ENCODE measurements at places on chromosomes 6 and 20. TPM values are rescaled to one million over a fixed set of nuclear protein-coding genes. Genes with fewer than 3 reads are reported as not detected.

The OTOR gene
- polyA plus RNA-seq: 0.08 TPM

The INSM1 gene
- not detected for polyA plus RNA-seq

The RNF39 gene
- polyA plus RNA-seq: 0.97 TPM

The FABP7 gene
- polyA plus RNA-seq: not detected

The CD40 gene
- polyA plus RNA-seq: 5.9 TPM

The HAO1 gene
- 0.22 TPM for polyA plus RNA-seq

The RIPPLY2 gene
- polyA plus RNA-seq: not detected

The OR2H2 gene
- 0.20 TPM for polyA plus RNA-seq

GRCh38 chr6:26553635-26554446 is 15.7 kb downstream of the HMGN4 start:
- no peak for DNase-seq

DNA sequence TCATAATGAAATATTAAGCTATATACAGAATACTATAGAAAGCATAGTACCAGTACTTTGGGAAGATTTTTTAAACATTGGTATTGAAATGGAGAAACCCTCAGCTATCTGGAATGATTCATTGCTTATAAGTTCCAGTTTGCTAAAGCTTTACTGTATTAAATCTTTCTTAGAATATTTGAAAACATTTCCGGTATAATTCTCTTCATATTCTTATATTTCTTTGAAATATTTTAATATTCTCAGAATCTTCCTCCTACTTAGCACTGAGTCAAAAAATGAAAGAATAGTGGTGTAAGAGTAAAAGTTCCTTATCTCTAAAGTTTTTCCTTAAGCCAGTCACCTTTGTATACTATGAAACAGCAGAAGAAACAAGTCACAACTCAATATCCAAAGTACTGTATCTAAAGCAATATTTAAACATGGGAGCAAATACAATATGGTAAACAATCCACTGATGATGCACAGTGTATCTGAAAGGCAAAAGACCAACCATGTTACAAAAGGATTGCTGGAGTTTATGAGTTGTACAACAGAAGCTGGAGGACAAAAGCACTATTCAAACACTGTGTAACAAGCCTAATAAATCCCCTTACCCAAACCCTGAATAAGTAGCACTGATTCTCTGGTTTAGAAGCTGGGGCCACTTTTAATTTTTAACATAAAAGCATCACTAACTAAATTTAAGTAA is 102.1 kb downstream of the PRDM1 start:
- no peak for DNase-seq

GRCh38 chr20:24708411-24709295 is 239.2 kb downstream of the SYNDIG1 start:
- DNase-seq: no peak

GRCh38 chr6:144778773-144779492 is 493.8 kb downstream of the UTRN start:
- no peak for DNase-seq

GRCh38 chr6:1287103-1287591 is 24.8 kb upstream of the FOXQ1 start:
- no peak for DNase-seq

GRCh38 chr6:121285041-121285440 is 49.2 kb downstream of the TBC1D32 start:
- DNase-seq: no peak

- no peak for DNase-seq
Observed at GRCh38 chr6:125393449-125393858, 91.7 kb upstream of the HDDC2 start.

GRCh38 chr6:12804952-12805645 is 88.5 kb downstream of the PHACTR1 start:
- no peak for DNase-seq

DNA sequence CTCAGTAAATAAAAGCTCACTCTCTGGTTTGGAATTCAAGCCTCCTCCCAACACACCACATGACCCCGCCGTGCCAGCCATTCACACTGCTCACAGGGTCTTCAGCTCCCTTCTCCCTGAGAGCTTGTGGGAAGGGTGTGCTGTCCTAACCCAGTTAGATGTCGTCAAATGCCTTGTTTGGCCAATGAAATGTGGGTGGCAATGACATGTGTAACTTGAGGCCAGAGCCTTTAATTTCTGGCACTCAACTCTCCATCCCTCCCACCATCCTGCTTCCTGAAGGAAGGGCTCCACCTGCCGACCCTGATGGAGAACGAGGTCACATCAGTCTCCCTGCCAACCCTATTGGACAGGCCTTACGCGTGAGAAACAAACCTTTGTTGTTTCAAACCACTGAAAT is 224.5 kb upstream of the AGPAT4 start:
- no peak for DNase-seq

GRCh38 chr6:16432075-16433032 is 194.0 kb downstream of the GMPR start:
- DNase-seq: no peak

DNA sequence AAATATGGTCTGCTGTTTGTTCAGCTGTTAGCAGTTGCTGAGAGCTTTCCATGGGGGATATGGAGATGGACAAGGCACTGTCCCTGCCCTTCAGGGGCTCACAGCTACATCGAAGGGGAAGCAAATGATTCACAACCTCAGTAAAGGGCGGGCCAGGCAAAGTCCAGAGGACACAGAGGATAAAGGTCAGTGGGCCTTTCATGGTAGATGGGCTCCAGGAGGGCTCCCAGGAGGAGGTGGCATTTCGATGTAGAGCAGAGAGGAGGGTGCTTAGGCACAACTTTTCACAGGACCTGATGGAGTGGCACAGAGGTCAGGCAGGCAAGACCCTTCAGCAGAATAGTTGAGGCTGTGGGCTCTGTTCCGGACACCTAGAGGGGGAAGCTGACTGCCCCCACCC is 15.2 kb upstream of the MLN start:
- DNase-seq: no peak

DNA sequence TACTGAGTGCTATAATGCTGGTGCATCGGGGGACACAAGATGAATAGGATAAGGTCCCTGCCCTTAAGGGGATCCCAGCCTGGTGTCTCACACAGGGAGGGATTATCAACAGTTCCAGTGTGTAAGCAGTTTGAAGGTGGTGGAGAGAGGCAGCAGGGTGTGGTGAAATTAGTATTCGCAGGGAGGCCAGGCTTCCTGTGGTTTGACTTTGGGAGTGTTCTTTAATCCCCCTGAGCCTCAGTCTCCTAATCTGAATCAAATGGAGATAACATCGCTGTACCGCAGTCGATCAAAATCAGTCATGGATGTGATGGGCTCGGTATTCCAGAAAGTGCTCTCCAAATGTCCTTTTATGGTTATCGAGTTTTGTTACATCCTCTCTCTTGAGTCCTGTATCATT is 288.1 kb upstream of the SUPT3H start:
- DNase-seq: no peak

DNA sequence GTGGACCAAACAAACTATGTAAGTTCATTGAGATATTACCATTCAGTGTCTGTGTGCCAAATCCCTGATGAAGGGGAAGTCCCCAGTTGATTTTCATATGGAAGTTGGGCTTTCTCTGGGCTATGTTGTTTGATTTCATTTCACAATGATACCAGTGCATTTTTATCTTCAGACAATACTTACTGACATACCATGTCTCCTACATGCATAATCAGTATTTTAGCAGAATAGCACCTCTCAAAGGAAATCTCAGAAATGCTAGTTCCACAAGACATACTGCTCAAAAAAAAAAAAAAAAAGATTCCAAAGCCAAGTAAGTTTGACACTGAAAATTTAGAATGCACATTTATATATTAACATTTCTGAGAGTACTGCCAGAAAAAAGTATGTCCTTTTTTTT is 168.8 kb upstream of the RNF217 start:
- no peak for DNase-seq

GRCh38 chr6:11639376-11640235 is 102.1 kb downstream of the TMEM170B start:
- no peak for DNase-seq

DNA sequence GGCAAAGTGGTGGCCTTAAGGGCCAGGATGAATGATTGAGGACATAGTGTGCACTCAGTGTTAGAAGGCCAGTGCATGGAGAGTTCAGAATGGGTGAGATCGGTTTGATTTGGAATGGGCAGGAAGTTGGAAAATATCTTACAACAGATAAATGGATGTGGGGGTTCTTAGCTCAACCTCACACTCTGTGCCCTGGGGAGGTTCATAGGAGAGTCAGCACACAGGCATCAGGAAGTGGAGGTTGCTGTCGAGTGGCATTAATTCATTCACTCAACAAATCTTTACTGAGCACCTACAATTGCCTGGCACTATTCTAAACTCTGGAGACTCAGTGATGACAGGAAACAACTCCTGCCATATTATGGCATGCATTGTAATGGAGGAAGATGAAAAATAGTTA is 313.7 kb upstream of the SUPT3H start:
- no peak for DNase-seq

DNA sequence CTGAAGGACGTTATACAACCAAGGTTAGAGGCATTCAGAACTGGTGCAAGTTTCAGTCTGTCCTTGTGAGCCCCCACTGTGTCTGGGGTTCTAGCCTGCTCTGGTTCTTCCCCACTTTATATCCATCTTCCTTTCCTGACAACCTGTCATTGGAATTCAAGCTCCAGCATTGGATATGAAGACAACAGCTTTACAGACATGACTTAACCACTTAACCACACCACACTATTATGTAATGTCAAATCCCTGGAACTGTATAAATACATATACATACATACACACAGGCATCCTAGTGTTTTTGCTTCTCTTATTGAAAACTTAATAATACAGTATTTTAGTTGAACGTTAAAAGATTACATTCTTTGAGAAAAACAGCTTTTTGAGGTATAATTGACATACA is 217.9 kb upstream of the SGK1 start:
- DNase-seq: no peak

GRCh38 chr20:64102647-64103354 is 4.6 kb downstream of the NPBWR2 start:
- no peak for DNase-seq

GRCh38 chr20:35320396-35321126 is 28.3 kb upstream of the FAM83C start:
- no peak for DNase-seq

DNA sequence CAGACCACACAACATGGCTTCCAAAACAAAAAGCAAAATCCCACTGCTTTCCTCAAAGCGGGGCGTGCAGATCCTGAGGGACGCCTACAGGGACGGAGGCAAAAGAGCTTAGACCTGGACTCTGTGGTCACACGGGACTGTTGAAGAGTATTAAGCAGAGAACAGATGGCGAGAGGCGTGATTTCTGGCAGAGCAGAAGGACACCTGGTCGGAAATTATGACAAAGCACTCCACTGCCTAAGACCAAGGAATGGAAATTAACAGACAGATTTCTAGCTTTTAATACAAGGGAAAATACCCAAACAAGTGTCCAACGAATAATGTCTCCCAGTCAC is 15.4 kb downstream of the CST7 start:
- no peak for DNase-seq

GRCh38 chr20:42027746-42028268 is 409.6 kb upstream of the CHD6 start:
- no peak for DNase-seq

DNA sequence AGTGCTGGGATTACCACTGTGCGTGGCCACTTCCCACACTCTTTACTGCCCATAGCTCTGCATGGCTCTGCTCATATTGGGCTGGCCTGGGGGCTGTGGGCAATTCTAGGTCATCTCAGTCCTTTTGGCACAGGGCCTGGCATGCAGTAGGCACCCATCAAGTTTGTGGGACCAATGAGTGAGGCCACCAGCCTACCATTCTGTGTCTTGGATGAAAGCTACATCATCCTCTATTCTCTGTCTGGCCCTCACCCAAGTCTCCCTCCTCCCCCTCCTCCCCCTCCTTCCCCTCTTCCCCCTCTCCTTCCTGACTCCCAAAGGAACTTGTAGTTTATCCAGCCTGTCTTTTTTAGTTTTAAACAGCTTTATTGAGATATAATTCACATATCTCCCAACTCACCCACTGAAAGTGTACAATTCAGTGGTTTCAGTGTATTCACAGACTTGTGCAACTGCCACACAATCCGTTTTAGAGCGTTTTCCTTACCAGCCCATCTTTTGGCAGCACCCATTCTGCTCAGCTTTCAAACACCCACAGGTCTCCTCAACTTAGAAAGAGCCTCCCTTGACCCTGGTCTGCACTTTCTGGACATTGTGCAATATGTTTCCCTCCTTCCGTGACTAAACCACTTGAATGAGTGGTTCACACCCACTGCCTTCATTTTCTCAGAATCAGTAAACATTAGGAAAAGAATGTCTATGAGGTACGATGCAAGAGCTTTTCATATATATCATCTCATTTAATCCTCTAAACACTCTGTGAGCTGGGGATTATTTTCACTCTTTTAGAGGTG is 21.5 kb upstream of the MRPS18A start:
- no peak for DNase-seq

GRCh38 chr20:15359056-15359455 is 1021.6 kb upstream of the FLRT3 start:
- DNase-seq: no peak
